ENCODE measurements at places on chromosomes 5 and 9.

- DNase-seq, result no peak
Measured at GRCh38 chr5:53109056-53109442, 508 bp downstream of the MOCS2 start.

GRCh38 chr9:83596899-83597504 is 25.9 kb upstream of the IDNK start:
- peak; percentile 19 for DNase-seq

GRCh38 chr5:112930082-112930344 is 8.0 kb upstream of the REEP5 start:
- DNase-seq, result no peak

- no peak for DNase-seq
Measured at GRCh38 chr9:96447406-96447805, 2.6 kb upstream of the HABP4 start.

GRCh38 chr5:151772846-151773561 is 1.2 kb downstream of the G3BP1 start:
- peak; percentile 23 for DNase-seq

- DNase-seq, result no peak
Measured at GRCh38 chr5:2166979-2167377, 284.3 kb upstream of the IRX4 start.

GRCh38 chr9:116720111-116720510 is 33.0 kb downstream of the TRIM32 start:
- no peak for DNase-seq

All from HT1080 (cell line).